ENCODE measurements at places on chromosomes 13 and 19. TPM values are rescaled to one million over a fixed set of nuclear protein-coding genes. Genes with fewer than 3 reads are reported as not detected.

- no peak for DNase-seq
Observed at GRCh38 chr19:13087295-13087694, 15.4 kb downstream of the LYL1 start.

- no peak for DNase-seq
Observed at GRCh38 chr13:73556902-73557301, 498.1 kb downstream of the KLF5 start.

DNA sequence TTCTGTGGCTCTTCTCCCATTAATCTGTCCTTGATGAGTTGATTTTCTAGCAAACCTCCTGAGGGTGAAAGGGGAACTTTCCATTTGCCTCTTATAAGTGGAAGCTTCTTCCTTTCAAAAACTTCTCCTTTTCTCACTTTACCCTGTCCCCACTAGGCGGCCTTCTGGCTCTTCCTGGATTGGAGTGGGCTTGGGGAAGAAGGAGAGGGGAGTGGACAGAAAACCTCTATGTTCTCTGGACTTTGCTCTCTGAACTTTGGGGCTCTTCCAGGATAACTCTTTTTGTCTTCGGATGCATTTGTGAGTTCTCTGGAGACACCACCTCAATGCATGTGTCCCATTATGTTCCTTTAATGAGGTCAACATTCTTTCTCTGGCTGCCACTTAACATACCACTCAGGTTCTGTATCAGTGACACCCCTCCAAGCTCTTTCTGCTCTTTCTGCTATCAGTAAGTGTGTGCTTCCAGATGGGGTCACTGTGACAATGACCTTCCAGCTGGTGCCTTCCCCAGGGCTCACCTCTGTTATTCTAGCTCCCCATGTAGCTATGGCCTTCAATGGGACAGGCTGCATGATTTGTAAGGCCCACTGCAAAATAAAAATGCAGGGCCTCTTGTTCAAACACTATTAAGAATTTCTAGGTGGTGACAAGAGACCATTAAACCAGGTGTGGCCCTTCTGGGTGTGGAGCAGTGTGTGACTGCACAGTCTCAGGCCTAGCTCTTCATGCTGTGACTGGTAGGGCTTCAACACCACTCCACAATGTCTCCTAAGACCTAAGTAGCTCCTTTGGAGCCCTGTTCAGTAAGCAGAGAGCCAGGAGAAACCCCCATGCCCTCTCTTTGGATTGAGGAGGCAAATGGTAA lies 389.2 kb downstream of the EFNB2 start:
- no peak for DNase-seq

DNA sequence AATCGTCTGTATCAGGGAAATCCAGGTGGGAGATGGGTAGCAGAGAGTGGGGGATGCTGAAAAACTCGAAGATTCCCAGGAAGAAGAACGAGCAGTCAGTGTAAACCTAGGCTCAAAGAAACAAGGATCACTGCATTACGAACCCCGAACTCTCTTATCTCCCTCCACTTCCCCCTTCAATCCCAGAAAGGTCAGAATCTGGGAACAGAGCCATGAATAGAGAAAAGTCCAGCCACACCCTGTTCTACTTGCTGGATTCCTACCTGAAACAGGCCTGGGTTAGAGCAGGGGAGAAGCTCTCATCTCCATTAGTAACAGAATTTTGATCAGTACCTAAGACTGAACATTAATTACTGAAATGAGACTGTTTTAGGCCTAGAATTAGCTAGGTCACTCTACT lies 24.4 kb downstream of the EPSTI1 start:
- no peak for DNase-seq

- DNase-seq: no peak
Observed at GRCh38 chr13:42048684-42049453, 421 bp downstream of the DGKH start.

DNA sequence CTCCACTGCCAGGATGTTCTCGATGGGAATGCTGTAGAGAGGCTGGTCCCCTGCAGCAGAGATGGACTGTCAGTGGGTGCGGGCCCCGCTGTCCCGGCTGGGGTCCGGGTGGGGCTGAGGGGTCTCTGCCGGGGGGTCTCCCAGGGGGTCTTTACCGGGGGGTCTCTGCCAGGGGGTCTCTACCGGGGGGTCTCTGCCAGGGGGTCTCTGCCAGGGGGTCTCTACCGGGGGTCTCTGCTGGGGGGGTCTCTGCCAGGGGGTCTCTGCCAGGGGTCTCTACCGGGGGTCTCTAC lies 25.7 kb upstream of the C13orf46 start:
- no peak for DNase-seq

DNA sequence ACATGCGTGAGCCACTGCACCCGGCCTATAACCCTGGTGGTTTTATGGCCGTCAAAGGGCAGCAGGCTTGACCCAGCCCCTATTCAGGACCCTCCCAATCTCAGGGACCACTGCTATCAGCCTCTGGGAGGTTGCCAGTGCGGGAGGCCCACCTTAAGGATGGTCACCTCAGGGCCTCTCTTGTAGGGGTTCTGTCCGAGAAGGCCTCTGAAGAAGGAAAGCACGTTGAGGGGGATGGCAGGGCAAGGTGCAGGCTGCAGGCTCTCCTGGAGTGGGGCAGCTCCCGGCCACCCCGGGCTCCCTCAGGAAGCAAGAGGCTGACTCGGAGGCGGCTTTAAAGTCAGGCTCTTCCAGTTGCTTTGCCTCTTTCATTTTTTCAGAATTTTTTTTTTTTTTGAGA lies 6.0 kb upstream of the GRTP1 start:
- DNase-seq: no peak

- no peak for DNase-seq
Observed at GRCh38 chr19:52398081-52398441, 412 bp downstream of the ZNF528 start.

DNA sequence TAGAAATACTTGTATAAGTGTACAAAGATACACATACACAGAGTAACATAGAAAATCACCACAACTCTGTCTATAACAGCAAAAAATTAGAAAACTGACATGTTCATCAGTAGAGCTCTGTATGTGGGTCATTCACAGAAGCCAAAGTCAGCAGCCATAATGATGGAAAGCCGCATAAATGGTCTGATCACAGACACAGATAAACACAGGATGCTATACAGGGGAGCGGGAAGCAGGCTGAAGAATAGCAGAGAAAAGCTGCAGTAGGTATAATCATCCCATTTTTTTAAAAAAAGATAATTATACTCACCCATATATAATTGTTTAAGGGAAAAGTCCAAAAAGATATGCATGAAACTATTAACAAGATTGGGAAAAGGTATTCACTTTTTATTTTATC lies 31.5 kb downstream of the RCBTB1 start:
- DNase-seq: no peak

- no peak for DNase-seq
Observed at GRCh38 chr13:32248801-32249200, 66.4 kb downstream of the ZAR1L start.

- DNase-seq: no peak
Observed at GRCh38 chr13:113008851-113009250, 39.8 kb downstream of the MCF2L start.

GRCh38 chr19:38429055-38429810 lies 3.2 kb upstream of the RASGRP4 start:
- no peak for DNase-seq

DNA sequence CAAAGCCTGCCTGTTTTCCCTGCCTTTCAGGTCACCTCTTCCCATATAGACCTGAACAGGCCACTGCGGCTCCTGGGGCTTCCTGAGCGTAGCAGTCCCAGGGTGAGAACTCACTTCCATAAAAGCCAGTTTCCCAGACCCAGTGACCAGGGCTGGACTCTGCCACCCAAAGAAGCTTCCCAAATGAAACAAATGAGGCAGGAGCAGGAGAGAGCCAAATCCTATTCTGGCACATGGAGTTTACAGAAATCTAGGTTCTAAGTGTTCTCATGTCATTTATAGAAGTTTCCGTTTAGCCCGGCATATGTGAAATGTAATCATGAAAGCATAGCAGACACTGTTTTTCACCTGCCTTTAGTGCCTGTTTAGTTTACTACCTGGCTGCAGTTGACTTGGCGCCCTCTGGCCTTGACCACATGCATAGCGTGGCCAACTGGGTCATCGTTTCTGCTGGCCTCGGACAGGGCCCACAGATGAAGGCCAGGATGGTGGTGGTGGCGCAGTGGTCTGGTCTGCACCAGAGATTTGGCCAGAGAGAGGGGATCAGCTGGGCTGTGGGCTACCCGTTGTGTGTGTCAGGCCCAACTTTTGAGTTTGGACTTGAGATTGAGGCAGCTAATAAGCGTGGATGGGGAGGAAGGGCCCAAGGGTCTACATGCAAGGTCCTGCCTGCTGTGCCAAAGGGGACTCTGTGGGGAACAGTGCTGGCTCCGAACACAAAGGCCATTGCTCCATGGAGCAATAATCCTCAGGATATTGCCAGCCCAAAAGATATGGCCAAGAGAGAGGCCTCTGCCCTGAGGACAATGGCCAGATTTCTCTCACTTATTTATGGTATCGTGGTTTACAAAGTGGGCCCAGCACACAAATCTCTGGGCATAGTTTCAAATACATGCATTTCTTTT lies 43.3 kb downstream of the NFIX start:
- no peak for DNase-seq

The PGLYRP2 gene
- not detected for total RNA-seq

The CYP4F2 gene
- total RNA-seq: not detected

The KCTD15 gene
- 45.9 TPM for total RNA-seq

The GADD45B gene
- 50.1 TPM for total RNA-seq

The LCP1 gene
- 65.1 TPM for total RNA-seq

The GYS1 gene
- 22.0 TPM for total RNA-seq

The MCF2L gene
- total RNA-seq: 59.3 TPM

The RNF6 gene
- 27.0 TPM for total RNA-seq

All from spinal cord (tissue), 10 donors.